RWPE2 (cell line): ENCODE measurements at places on chromosomes 16 and 17.
A peak's percentile ranks its signal among the peaks of the same experiment; 100 is the strongest.

DNA sequence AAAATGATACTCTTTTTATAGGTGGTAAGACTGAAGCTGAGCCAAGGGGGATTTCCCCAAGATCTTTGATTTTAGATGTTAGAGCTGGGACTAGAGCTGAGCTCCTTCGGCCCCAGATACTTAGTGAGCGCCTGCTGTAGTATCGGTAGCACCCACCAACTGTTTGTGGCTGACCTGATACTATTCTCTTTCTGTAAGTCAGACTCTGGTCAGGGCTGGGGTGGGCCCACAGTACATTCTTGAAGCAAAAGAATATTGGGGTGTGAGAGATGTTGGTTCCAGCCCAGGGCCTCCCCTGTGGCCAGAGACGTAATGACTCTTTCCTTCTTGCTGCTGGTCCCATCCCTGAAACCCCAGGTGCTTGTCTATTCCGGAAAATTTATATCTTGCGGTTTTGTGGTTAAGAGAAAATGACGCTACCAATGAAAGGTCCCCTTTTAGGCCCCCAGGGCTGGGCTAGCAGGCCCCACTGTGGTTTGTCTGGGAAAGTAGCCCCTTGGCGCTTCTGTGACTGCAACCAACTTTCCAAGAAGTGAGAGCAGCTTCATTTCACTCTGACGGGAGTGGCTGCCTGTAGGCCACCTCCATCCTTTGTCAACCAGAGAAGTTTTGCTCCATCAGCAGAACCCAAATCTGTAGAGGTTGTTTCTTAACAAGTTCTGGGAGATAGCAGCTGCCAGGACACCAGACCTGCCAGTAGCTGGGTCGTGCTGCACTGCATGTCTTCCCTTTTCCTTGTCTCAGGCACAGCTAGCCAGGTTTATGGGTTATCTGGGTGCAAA, 86.4 kb upstream of the LGALS9 start:
- DNase-seq, result no peak

- DNase-seq, result no peak
Observed at GRCh38 chr17:74274709-74275340, 791 bp downstream of the DNAI2 start.

GRCh38 chr16:62969711-62970318, 933.6 kb upstream of the CDH8 start:
- DNase-seq, result no peak

- DNase-seq, result no peak
Observed at GRCh38 chr17:27562777-27563455, 68.1 kb upstream of the LGALS9 start.

GRCh38 chr17:80101011-80101945, at the start of gene GAA:
Gene GAA, plus strand, starts transcription at chr17:80101581. Its CDS starts 3,006 bp downstream, at chr17:80104587.
- DNase-seq, result peak; percentile 74

GRCh38 chr17:55648086-55648485, 74.6 kb downstream of the TMEM100 start:
- DNase-seq, result no peak

- DNase-seq, result no peak
Observed at GRCh38 chr16:21088646-21089538, 61.8 kb downstream of the DNAH3 start.

DNA sequence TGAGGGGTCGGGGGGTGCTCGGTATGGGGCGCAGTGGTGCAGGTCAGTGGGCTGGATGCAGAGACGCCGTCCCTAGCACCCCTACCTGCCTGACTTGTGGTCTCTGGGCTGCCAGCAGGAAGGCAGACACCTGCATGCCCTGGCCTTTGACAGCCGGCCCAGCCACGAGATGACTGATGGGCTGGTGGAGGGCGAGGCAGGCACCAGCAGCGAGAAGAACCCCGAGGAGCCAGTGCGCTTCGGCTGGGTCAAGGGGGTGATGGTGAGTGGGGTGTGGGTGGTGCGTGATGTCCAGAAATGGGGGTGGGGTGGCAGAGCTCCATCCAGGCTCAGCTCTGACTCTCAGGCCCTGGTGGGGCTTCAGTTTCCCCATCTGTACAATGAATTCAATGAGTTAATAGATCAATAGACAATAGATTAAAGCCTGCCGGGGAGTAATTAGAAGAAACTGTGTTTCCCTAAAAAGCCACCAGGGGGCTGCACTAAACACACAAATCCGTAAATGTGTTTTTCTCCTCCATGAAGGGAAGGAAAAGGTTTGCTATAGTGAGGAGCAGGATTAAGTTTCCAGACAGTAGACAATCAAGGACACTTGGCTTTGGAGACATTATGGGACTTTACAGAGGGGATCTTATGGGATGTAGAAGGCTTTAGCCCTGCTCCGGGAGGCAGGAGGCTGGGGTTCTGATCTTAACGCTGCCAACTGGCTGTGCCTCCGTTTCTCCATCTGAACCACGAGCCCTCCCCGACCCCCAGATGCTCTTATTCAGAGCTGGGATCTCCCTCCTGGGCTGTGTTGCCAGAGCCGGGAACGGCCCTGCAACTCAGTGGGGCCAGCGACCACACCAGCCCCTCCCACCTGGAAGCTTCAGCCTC, 2.2 kb downstream of the SLC12A3 start:
- DNase-seq, result no peak

GRCh38 chr17:35148144-35148543, 527 bp downstream of the UNC45B start:
- DNase-seq, result no peak

DNA sequence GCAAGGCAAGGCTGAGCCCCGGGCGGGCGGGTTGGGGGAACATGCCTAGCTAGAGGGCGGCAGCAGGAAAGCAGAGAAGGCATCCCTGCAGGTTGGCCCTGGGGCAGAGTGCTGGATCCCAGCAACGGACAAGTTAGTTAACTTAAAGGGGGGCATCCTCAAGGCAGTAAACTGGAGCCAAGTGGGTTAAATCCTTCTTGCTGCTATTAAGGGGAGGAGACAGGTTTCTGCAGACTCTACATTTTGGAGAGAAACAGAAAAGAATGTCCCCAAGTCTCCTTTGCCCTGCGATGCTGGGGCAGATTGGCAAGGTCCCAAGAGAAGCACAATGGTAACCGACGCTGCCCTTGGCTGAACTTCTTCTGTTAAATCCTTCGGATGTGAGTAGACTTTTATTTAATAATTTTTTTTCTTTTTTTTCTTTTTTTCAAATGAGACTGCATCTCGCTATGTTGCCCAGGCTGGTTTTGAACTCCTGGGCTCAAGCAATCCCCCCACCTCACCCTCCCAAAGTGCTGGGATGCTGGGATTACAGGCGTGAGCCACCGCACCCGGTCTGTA, 14.0 kb downstream of the ATP5PD start:
- no peak for DNase-seq

DNA sequence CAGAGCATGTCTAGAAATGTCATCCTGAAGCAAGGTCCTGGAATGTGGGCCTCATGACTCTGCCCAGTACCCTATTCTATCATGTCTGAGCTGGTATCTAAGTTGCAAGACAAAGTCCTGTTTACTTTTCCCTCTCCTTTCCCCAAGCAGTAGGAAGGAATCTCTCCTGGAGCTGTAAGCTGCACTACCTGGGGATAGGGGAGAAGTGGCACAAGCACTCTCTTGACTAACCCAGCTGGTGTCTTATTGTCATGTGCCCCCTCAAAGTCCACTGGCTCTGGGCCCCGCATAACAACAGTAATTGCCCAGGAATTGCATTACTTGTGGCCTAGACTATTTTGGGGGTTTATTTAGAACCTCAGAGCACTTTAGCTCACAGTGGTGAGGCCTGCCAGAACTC, 1366.3 kb upstream of the GOT2 start:
- DNase-seq, result no peak

DNA sequence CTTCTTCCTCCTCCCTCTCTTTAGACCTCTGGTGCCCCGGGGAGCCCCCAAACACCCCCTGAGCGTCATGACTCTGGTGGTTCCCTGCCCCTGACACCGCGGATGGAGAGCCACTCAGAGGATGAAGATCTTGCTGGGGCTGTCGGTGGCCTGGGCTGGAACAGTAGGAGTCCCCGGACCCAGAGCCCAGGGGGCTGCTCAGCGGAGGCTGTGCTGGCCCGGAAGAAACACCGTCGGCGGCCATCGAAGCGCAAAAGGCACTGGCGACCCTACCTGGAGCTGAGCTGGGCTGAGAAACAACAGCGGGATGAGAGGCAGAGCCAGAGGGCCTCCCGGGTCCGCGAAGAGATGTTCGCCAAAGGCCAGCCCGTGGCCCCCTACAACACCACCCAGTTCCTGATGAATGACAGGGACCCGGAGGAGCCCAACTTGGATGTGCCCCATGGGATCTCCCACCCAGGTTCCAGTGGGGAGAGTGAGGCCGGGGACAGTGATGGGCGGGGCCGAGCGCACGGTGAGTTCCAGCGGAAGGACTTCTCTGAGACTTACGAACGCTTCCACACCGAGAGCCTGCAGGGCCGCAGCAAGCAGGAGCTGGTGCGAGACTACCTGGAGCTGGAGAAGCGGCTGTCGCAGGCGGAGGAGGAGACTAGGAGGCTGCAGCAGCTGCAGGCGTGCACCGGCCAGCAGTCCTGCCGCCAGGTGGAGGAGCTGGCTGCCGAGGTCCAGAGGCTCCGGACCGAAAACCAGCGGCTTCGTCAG, 7.5 kb downstream of the HEXIM2 start:
- no peak for DNase-seq

- no peak for DNase-seq
Observed at GRCh38 chr16:78126662-78127061, 27.2 kb downstream of the WWOX start.

DNA sequence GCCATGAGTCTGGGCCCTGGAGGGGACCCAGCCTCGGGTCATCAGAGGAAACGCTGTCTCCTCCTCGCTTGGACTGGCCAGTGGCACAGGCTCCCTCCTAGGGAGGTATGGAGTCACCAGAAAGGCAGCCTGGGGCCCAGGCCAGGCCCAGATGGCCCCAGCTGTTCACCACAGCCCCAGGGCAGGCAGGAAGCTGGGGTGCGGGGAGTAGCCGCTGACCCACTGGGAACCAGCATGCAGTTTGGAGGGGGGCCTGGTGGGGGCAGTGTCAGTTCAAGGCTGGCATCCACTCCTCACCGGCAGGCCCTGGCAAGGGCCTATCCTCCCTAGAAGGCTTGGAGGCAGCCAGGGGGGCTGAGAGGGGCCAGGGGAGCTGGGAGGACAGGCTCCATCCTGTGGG, 48.8 kb downstream of the SDK2 start:
- DNase-seq, result no peak

DNA sequence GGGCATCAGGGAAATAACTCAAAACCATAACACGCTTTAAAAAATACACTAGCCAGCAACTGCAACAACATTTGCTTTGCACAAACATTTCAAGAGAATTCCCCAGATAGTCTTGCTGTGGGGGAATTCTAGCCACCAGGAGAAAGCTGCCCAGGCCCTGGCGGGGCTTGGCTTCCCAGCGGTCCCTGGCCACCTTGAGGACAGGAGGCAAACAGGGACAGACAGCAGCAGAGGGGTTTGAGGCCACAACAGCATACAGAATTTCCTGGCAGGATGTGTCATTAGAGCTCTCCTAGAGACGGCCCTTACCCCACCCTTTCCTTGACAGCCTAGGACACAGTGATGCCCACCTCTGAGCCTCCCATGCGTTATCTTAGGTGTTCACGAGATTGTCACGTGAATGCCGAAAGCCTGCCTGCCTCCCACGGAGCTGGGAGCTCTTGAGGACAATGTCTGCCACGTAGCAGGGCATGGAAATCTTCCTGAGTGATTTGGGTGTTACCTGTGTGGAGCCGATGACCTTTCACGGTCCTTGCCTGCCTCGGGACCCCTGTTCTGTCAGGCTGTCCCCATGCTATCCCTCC, 114.3 kb downstream of the RBFOX3 start:
- DNase-seq, result no peak

DNA sequence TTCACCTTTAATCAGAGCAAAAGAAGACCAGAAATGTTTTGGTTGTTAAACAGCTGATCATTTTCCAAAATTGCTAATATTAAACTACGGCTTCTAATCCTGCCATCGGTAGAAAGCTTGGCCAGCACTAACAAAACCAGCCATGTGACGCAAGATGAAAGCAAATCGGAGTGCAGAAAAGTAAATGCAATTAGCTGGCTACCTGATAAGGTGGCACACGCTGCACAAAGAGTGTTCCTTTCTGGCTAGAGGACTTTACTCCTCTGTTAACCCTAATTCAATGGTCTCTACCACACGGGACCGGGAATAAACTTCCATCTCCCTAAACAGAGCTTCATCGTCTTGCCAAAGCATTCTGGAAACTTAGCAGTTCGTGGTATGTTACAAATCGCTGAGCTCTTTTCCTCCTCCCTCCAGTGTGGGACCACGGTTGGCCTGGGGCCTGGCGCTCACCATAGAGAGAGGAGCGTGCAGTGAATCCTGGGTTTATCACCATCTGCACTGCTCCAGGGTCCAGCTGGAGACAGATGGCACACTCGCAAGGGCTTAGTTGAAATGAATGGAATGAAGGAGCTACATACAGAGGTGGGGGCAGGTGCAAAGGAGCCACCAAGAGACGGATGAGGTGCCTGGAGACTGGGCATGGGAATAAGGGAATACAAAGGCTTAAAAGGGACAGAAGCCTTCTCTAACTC, 10.1 kb upstream of the COG1 start:
- DNase-seq, result no peak

GRCh38 chr17:50194934-50195865, 6.2 kb downstream of the COL1A1 start:
- no peak for DNase-seq

DNA sequence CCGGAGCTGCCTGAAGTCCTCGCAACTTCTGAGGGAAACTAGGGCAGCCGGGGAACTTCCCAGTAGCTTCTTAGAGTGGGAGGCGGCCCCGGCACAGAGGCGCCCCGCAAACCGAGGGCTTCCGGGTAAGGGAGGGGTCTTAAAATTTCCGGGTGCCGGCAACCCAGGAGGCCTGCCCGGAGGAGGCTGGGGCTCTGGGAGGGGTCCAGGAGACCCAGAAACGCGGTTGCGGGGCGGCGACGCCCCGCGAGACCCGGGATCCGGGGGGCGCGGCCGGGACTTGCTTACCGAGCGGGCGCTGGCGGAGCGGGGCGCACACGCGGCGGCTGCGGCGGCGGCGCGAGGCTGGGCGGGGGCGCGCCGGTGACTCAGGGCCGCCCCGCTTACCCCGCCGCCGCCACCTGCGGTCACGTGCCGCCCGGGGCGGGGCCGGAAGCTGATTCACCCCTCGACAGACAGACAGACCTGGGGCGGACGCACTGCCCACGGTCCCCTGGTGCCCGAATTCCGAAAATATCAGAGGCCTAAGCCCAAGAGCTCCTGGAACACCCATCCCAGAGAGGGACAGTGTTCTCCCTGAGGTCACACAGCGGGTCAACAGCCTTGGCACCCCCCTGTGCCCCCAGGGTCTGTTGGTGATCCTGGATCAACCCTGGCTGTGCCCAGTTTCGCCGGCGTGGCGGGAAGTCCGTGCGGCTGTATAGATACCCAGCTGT, at the start of gene FAM83G:
TSS of gene FAM83G (minus strand) at position 344 of the 716 bp plus-strand sequence. CDS start 723 bp downstream, outside the sequence.
- peak; percentile 88 for DNase-seq

- DNase-seq, result no peak
Observed at GRCh38 chr17:4124999-4125398, 17.8 kb downstream of the ZZEF1 start.

- DNase-seq, result no peak
Observed at GRCh38 chr17:77569846-77570564, 388.5 kb upstream of the TNRC6C start.

DNA sequence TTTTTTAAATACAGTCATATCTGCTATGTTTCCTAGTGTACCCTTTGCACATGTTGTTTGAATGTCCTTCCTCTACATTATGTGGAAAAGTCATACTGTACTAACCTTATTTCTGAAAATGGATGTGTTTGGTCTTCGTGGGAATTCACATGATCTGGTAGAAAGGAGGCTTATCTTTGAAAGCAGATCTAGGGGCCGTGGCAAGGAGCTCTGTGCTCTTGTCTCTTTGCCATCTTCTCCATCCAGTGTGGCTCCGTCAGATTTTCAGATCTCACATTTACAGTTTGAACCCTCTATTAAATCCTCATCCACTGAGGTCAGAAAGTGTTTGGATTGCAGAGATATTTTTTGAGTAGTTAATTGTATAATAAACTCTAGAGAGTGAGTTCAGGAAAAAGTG, 32.9 kb downstream of the MAP2K4 start:
- DNase-seq, result no peak
